Uterus (tissue), 4 donors: ENCODE measurements at places on chromosomes 6 and 20.

GRCh38 chr6:56772737-56773184, 130.1 kb upstream of the DST start:
- DNase-seq = peak; percentile 50

GRCh38 chr6:26197636-26197932, 110.4 kb downstream of the HFE start:
- DNase-seq = no peak

GRCh38 chr6:48184648-48185047, 73.7 kb upstream of the PTCHD4 start:
- no peak for DNase-seq

DNA sequence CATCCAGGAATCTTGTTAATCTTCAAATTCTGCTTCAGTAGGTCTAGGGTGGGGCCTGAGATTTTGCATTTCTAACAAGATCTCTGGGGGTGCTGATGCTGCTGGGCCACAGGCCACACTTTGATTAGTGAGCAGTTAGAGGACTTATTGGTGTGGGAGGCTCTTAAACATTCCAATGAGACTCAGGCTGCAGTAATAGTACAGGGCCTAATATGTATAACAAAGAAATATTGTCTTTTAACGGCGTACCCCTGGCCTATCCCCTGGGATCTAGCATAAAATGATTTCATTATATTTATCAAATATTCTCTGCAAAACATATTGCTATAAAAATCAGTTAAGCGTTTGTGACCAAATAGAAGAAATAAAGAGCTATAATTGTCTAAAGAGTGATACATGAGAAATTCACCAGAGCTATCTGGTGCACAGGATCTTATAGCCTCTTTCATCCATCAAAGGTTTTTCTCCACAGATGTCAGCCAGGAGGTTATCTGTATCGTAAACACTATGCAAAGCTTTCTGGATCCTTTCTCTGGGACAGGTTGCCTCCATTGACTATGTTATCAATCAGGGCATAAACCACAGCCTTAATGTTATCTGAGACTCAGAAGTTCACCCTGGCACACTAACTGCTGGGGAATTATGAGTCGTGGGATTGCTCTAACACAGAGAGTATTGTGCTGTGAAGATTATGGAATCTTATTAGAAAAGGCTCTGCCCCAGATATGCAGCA, 488.5 kb upstream of the MAP3K7 start:
- DNase-seq = no peak

DNA sequence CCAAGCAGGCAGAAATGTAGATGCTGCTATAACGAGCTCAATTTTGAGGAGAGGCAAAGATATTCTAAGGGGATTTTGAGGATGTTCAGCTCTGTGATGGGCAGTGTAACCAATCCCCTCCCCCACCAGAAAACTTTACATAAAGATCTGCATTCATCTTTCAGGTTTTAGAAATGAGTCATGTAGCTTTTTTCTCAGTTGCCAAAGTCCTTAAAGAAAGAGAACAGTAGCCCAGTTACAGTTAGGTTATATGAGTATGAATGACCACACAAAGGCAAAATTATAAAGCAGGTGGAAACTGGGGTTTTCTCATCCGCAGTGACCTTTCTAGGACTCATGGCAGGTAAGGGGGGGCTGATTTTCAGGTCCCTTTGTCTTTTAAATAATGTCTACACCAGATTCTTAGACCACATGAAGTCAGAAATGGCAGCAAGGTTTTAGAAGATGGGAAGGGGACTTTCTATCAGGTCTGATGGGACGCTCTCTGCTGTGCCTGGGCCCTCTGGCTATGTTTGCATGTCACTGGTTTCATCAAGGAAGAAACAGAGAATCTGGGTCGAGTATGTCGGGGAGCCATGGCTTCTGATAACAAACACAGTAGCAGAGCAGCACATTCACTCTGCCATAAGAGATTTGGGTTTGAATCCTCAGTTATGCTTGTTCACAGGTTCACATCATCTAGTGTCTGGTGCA, 94.7 kb downstream of the CLIC5 start:
- no peak for DNase-seq

DNA sequence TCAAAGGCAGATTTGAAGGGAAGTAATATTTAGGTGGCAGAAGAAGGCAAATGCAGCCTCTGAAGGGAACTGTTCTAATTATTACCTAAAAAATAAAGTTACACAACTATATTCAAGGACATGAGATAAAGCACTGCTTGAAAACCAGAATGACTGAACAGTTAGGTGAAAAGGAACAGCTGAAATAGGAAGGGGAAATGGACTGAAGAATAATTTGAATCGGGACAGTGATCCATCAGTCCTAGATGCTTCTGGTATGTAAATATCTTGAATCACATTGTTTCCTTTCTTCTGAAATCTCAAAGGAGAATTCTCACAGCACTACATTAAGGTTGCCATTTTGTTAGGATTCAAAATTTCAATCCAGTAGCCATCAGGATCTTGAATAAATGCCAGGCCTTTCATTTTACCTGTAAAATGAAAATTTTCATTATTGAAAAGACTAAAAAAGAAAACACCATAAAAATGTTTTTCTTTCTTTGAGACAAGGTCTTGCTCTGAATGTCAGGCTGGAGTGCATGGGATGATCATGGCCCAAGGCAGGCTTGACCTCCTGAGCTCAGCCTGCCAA, 25.9 kb downstream of the GLO1 start:
- DNase-seq = no peak

DNA sequence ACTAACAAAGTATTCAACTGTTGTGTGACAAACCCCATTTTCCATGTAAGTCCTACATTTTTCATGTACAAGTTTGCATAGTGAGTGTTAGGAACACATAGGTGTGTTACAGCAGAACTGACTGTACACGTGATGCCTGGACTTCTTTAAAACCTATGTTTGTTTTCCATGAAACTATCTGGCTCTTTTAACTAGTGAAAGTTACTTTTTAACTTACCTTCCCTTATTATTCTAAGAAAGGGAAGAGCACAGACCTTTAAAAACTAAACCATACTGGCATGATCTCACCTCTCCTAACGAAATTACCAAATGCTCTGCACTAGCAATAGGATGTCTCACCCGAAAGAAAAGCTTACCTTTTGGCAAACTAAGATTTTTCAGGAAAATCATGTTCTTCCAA, 87.8 kb downstream of the CENPW start:
- no peak for DNase-seq

DNA sequence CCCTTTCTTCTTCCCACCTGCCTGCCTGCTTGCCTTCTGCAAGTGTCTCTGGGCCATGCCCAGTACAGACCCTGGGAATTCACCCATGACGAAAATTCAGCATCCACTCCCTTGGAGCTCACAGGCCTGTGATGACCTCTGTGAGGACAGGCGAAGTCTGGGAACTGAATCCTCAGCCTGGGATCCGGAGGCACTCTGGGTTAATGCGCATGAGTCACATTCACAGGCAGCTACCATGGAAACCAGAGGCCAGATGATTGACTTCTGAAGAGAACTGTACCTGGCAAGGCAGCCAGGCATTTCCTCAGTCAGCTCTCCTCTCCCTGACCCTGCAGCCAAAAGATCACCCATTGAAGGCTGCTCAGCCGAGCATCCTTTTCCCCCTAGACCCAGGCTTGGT, 41.0 kb downstream of the SLC9A8 start:
- DNase-seq = no peak

DNA sequence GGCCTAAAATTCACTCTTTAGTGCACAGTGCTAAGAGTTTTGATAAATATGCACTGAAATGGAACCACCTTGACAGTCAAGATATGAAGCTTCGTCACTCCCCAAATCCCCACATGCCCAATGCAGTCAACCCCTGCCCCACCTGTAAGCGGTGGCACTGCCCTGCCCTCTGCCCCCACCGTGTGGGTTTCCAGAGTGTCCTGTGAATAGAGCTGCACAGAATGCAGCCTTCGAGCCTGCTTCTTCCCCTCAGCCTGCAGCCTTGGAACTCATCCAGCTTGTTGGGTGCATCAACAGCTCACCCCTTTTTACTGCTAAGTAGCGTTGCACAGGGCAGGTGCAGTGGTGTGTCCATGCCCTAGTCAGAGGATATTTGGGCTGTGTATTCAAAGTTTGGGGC, 216.3 kb downstream of the SYNDIG1 start:
- no peak for DNase-seq

- no peak for DNase-seq
These were observed 2.1 kb downstream of the EGFL8 start for GRCh38 chr6:32166411-32167061.

GRCh38 chr20:38337561-38338140, 8.6 kb upstream of the LBP start:
- DNase-seq = no peak

- no peak for DNase-seq
These were observed 25.8 kb downstream of the SEC23B start for GRCh38 chr20:18533491-18533890.

- DNase-seq = no peak
These were observed 507.8 kb upstream of the CITED2 start for GRCh38 chr6:139882234-139882633.

DNA sequence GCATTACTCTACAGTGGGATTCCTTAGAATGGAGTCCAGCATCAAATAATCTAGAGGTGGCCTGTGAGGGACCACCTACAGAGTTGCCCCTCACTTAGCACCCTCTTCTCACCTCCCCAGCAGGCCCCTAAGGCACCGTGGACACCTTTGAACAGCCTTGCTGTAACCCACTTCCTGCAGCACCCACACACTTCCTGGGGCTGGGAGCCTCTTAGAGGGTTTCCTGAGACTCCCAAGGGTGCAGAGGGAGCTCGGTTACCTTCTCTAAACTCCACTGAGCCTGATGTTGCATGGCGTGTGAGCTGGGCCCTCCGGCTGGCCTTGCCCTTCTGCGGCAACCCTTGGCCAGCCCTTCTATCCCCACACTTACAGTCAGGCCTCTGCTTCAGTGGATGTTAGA, 7.3 kb upstream of the SIRPG start:
- DNase-seq = no peak

DNA sequence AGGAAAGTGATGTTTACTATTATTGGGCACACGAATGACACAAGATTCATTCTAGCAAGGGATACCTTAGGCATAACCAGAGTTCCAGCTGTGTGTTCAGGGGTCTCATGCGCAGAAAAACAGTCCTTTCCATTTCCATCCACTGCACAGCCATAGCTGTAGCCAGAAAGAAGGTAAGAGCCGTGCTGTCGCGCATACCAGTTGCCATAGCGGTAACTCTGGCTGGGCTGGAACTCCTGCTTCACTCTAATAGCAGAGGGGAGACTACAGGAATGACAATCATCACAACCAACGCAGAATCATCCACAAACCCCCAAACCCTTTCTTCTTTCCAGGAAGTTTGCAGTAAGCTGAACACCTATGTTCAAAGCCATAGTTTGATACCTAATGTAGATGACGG, 7.5 kb downstream of the C6orf52 start:
- DNase-seq = no peak

GRCh38 chr20:3452136-3452535, 18.7 kb upstream of the ATRN start:
- no peak for DNase-seq

GRCh38 chr6:127515234-127515793, 3.8 kb downstream of the MTCL3 start:
- no peak for DNase-seq

DNA sequence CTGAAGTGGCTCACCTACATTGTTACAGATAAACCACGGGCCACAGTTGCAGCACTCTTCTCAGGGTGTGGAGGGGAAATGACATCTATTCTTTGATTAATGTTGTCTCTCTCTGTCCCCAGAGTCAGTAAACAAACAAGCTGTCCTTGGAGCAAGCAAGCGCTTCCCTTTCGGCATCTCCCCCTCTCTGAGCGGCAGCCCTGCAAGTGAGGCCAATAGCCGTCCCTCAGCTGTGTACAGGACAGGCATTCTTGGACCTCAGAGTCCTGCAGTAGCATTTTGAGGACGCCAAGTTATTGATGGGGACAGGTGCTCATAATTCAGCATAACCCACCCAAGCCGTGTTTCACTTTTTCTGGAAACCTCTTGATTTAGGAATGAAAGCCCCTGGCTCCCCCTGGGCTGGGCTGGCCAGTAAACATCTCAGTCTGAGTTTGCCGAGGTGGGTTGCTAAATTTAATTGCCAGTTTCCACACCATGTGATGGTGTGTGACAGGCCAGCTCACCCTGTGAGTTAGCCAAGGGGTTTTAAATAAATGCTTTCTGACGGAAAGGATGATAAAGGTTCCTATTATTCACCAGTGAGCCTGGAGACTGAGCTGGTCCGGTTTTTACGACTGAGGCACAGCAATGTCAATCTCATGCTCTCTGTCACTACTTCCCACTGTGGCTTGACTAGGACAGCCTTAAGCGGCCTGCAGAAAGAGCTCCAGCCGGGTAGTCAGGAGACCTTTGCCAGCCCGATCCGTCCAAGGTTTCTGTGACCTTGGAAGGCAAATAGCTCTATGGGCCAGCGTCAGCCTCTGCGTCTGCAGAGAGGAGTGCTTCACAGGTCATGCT, 214.8 kb upstream of the RREB1 start:
- no peak for DNase-seq

- DNase-seq = no peak
These were observed 3.4 kb upstream of the DLL1 start for GRCh38 chr6:170294298-170294730.

DNA sequence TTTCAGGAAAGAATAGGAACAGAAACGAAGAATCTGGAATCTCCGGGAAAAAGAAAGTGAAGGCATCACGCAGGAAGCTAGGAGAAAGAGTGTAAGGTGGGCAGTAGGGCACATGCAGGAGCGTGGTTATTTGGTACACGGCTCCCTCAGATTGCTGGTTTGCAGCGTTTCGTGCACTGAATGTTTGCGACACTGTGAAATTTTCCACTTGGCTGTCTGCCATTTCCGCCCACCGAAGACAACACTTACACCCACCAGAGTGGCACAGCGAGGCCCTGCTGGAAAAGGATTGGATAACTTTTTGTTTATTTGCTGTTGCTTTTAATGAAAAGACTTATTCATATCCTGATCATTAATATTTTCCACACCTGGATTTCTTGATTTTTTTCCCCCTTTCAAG, 248.3 kb downstream of the GMPR start:
- no peak for DNase-seq

DNA sequence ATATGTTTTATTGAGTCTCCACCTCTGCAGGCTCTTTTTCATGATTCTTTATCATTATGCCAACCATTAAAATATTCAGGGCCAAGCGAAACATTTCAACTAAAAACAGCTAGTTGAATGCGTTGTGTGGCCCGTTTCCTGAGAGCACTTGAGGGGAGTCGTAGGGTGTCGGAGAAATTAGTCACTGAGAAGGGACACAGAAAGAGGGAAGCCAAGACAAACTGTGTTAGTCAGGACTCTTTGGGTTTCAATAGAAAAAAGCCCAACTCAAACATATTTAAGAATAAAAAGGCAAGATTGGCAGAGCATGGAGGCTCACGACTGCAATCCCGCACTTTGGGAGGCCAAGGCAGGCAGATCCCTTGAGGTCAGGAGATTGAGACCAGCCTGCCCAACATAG, 58.9 kb downstream of the MAFB start:
- DNase-seq = no peak

DNA sequence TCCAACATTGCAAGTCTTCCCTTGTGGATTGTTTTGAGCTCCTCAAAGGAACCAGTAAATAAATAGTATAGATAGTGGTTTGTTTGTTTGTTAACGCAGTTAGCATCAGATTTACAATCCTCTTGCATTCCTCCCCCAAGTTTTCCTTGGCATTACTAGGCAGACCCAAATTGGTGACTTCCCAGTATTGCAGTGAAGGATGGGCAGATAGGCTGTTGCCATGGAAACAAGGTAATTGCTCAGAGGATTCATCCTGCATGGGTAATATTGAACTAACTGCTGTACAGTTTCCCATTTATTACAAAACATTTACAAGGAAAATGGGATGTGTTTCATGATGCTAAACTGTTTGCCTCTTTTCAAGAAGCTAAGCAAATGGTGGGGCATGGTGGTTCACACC, 477.2 kb downstream of the EPM2A start:
- no peak for DNase-seq
